ENCODE measurements at places on chromosomes 16 and 17. TPM values are rescaled to one million over a fixed set of nuclear protein-coding genes. Genes with fewer than 3 reads are reported as not detected.

DNA sequence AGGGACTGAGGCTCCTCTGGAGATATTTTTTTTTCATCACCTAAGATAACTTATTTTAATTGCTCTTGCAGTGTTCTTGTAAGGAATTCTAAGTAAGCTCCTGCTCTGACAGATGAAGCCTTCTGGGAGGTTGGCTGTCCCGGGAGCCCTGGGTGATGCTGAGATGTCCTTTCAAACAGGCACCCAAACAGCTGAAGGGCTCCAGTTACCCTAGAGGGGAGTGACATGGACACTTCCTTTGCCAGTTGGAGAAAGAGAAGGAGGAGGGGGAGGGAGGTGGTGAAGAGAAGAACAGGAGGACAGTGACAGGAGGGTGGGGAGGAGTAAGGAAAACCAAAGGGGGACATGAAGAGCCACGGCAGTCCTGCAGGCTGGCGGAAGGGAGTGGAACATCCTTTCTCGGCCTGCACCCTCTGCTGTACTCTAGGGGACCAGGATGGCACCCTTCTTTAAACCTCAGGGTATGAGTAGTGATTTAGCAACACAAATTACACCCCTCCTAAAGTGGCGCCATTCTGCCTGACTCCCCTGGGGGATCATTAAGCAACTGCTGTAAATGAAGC, 51.8 kb downstream of the MYH3 start:
- no peak for DNase-seq

DNA sequence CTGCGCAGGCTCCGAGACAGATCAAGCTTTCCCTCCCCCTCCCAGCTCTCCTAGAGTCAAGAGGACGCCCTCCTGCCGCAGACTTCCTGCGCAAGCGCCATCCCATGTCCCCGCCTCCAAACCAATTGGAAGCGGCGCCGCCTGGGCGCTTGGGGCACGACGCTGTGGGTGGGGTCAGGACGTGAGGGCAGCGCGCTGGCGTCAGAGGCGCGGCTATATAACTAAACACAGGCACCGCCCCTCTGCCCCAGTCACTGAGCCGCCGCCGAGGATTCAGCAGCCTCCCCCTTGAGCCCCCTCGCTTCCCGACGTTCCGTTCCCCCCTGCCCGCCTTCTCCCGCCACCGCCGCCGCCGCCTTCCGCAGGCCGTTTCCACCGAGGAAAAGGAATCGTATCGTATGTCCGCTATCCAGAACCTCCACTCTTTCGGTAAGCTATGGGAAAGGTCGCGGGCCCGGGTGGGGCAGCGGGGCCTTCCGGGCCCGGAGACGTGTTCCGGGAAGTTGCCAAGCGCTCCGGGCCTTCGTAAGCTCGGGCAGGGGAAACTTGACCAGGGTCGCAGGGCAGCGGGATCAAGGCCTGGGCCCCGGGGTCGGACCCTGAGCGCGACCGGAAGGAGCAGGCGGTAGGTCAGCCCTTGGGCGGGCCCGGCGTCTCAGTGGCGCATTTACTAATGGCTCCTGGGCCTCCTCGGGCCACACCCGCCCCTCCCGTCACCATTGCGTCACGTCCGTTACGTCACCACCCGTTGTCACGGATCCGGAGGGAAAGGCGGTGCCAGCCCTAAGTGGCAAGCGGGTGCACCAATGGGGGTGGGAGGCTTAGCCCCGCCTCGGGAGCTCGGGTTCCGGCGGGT, at the start of gene EIF1:
Gene EIF1, plus strand, starts transcription at position 245 of the 856 bp plus-strand sequence. Its CDS starts 154 bp downstream, at position 399.
- peak; percentile 98 for DNase-seq

DNA sequence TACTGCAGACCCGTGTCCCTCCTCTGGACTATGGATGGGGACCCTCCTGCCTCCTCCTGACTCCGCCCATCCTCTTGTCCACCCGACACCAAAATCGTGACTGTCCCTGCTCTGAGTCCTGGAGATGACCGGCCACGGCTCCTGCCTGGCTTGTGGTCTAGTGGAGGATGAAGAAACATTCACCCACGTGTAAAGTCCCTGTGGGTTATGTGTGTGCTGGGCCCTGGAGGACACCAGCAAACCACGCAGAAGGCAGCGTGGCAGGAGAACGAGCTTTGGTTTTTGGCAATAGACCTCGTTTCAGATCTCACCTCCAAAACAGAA, 11.9 kb downstream of the SPNS2 start:
- no peak for DNase-seq

RNF157 gene
- 5.6 TPM for total RNA-seq
